ENCODE measurements at places on chromosomes 2 and 18.

- no peak for DNase-seq
These were observed 246.6 kb downstream of the EIPR1 start for GRCh38 chr2:3130889-3131635.

DNA sequence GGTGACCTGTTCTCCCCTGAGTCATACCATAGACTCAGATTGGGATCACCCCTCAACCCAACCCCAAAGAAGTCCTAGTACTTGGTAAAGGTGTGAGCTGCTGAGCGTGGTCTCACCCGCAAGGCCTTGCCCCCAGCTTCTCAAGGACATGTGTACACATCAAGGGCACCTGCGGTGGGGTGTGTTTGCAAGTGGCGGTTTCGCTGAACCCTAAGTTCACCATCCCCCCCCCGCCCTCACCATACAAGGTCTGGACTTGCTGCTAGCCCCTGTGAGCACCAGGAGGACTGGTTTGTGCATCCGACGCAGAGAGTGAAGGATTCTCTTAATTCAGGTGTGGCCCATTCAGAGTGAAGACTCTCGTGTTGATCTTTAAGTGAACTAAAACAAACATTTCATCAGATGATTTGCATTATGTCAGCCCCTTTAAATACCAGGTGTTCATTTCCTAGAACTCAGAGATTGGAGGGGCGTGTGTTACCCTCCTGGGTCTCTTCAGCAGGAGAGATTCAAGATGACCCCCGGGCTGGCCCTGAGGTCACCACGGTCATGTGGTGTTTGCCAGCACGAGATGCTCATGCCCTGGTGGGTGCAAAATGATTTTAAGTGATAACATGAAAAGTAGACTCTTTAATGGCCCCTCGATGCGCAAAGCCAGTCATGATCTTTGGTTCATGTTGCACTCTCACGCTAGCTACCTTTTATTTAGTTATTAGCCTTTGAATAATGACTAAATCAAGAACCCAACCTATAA lies 27.8 kb downstream of the MTERF4 start:
- no peak for DNase-seq

GRCh38 chr18:33076601-33077000 lies 303.8 kb upstream of the KLHL14 start:
- no peak for DNase-seq

DNA sequence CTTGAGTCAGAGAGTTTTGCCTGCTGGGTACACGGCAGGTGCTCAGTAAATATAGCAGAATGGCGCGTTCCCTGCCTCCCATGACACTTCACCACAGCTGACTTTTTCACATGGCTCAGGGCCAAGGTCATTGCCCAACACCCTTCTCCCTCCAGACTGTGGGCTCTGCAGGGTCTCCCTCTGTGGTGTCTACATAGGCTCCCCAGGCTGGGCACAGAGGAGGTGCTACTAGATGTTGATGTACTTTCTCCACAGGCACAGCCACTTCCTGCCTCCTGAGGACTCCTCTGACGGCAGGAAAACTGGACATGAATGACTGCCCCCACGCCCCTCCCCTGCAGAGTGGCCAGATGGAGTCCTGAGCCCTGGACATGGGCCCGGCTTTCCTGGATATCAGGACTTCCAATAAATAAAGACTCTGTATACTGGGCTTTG lies 4.2 kb downstream of the CHCHD5 start:
- DNase-seq, result no peak

DNA sequence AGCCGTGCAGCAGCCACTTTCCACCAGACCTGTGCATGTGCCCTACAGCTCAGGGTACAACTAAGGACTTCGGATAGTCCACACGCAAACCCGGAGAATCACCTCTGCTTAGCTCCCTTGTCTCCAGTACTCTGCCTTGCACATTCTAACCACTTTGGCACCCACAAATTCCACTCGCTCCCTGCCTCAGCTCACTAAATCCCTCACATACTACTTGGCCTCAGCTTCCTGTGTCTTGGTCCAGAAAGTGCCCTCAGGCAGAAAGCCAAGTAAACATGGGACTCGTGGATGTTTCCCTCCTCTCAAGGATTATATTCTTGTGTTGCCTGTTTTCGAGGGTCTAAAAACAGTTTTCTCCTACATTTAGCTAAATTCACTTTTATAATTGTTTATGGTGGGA lies 157.8 kb upstream of the DAPL1 start:
- no peak for DNase-seq

DNA sequence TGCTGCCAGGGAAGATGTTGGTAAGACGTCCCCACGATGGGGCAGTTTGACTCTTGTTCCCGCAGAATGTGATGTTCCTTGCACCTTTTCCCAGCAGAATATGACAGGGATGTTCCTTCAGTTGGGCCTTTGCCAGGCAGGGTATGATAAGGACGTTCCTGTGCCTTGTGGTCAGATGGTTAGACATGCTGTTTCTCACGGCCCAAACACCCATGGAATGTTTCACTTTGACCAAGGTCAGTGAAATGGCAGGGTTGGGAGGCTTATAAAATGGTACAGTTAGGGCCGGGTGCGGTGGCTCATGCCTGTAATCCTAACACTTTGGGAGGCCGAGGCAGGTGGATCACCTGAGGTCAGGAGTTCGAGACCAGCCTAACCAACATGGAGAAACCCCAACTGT lies 40.3 kb upstream of the YPEL5 start:
- no peak for DNase-seq

DNA sequence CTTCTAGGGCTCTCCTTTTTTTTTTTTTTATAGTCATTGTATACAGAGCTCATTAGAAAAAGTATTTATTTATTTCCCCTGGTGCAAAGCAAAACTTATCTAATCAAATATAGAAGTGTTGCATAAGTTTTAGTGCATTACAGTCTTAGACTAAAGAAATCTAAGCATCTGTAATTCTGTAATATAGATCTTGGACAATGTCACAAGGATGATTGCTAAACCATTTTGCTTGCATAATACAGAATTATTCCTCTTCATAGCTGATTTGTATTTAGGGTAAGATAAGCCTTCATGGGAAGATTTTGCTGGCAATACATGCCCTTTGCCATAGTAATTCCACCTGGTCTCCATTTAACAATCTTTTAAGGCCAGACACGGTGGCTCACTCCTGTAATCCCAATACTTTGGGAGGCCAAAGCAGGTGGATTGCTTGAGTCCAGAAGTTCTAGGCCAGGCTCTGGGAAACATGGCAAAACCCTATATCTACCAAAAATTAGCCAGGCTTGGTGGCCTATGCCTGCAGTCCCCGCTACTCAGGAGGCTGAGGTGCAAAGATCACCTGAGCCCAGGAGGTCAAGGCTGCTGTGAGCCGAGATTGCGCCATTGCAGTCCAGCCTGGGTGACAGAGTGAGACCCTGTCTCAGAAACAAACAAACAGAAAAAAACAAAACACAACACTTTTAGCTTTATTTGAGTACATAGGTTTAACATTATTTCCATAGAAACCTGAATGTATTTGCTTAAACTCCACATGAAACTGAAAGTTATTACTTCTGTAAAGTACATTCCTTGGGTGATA lies 2.2 kb upstream of the ACADL start:
- DNase-seq, result no peak

GRCh38 chr2:239318790-239319661 lies 81.8 kb downstream of the HDAC4 start:
- no peak for DNase-seq

DNA sequence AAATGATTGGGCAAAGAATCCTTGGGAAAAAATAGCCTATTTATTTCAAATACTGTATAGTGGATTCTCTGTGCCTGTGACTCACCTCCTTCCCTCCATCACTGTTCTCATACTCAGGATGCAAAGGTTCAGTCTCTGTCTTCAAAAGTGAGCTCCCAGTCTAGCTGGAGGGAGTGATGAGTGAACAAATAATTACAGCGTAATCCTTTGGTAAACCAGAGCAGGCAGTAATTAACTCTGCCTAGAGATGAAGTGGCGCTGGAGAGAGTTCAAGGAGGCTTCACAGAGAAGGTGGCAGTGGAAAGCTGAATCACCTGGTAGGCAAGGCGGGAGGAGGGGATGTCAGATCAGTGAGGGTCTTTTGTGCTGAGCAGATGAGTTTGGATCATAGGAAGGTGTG lies 6.5 kb downstream of the DGUOK start:
- no peak for DNase-seq

- no peak for DNase-seq
These were observed 56.9 kb upstream of the TMEM178A start for GRCh38 chr2:39608686-39609441.

DNA sequence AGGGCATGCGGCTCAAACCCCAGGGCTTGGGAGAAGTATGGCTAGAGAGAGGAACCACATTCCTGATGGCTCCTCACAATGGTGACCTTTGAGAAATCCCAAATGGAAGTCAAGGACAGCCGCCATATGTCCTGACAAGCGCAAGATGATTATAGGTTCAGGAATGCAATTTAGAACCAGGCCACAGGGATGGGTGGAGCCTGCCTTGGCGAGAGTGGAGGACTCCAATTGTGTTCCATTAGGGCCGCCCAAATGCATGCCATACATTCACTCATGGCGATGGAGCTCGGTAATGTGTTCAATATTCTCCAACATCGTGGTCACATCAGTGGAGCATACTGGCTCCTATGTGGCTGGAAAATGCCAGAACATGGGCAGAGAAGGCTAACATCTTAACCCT lies 662.9 kb upstream of the ID2 start:
- DNase-seq, result no peak

GRCh38 chr2:197705912-197706838 lies 1.0 kb downstream of the MARS2 start:
- no peak for DNase-seq

DNA sequence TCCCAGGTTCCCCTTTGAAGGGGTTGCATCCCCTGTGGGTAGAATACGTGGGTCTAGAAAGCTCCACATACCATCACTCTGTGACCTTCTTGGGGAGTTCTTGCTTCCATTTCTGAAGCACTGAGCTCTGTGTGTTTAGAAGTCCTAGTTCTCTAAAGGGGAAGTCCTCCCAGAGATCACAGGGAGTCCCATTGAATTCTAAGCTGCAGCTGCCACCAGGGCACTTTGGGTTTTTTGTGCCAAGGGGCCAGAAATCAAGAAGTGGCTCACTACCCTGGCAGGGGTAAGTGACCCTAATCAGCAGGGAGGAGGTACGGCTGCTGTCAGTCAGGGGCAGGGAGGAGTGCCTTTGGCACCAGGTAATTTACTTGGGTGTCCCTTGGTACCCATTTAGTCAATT lies 70.9 kb downstream of the EHD3 start:
- no peak for DNase-seq

DNA sequence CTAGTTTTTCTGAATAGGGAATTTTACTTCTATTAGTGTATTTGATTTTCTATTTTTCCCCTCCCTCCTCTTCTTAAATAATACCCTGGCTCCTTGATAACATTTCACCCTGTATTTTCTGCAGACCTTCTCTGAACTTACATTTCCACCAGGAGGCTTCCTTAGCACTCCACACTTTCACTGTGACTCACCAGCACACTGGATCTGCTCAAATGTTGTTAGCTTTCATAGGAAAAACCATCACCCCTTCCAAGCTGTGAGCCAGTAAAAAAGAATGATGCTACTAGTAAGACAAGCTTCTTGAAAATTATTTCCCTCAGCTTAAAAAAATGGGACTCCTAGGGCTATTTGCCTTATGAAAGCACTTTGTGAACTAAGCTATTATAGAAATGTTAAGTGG lies 16.1 kb downstream of the SUPT7L start:
- DNase-seq, result no peak

DNA sequence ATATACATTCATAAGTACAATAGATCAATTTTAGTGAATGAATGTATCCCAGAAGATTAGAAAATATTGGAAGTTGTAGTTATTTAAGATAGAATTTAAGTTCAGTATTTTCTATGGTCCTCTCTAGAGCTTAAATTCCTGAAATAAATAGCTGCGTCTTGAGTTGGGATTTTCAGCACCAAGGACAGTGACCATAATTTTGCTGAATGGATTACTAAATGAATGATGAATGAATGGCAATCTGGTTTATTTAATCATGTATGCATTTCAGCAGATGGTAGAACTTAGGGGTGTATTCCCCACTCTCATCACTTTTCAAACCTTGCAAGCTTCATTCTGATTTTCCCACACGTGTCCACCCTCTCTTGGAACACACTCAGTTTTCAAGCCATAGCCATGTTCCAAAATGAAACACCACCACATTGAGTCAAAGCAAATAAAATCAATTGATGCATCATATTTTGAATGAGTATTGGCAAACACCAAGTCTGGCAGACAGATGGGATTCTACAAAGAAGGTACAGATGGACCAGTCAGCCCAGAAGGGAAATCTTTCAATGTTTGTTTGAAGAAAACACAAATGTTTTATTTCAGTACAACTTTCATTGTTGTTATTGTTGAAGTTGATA lies 362.2 kb upstream of the NXPH2 start:
- DNase-seq, result no peak

DNA sequence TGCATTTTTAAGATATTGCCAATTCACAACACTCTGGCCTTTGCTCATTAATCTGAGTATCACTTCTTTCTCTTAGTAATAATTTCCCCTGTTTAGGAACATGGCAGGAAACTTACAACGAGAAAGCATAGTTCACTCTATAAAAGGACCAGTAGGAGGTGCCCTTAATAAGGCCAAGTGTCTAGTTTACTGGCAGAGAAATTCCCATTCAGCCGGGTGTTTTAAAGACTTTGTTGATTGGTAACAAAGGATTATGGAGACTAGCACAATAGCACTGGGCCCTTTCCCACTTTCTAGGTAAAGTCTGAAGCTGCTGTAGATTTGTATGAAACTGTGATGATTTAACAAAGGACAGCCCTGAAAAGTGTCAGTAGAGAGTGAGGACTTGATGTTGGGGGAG lies 3.1 kb downstream of the DCC start:
- no peak for DNase-seq

DNA sequence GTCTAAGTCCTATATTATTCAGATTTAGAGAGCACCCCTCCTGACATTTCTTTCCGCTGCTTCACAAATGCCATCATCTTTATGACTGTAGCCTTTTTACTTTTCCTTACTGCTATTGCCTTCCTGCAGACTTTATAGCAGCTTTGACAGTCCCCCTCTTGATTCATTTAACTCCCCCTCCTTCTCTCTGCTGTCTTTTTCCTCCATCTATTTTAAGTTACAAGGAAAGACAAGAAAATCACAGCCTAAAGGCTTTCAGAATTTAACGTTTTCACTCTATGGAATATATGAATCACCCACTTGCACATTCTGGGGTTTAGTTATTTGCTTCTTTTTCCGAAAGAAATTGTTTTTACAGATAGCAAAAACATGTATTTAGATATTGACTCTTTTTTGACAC lies 183.4 kb upstream of the SETBP1 start:
- no peak for DNase-seq

DNA sequence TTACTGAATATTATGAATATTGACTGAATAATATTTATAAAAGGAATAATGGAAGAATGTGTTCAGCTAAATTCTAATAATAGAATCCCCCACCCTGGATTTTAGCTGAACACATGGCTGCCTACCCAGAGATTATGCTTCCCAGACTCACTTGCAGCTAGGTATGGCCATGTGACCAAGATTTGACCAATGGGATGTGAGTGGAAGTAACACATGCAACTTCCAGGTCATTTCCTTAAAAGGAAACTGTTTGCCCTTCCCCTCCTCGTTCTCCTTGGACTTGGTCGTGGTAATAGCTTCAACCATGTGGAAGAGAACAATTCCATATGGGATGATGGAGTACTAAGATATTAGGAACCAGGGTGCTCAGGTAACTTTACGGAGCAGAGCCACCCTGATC lies 47.8 kb downstream of the KIAA2012 start:
- DNase-seq, result no peak
